ENCODE measurements at places on chromosomes 1 and 21.

DNA sequence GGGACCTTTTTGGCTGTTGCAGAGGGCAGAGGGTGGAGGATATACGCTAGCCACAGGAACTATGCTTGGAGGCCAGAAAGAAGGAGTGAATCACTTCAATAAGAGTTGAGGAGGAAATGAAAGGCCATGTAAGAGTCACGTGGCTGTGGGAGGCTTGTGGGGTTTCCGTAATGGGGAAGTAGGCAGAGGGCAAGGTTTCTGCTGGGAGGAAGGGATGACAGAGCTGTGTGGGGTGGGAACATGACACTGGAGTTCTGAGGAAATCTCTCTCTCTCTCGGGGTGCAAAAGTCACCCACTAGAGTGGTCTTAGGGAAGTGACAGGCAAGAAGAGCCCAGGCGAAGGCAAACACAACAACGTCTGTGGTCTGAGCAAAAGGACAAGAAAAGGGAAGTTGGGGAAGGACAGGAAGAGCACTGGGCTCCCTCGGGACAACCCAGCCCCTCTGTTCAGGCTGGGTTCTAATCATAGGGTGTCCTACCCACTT lies 3.9 kb upstream of the CD1C start:
- DNase-seq, result no peak

DNA sequence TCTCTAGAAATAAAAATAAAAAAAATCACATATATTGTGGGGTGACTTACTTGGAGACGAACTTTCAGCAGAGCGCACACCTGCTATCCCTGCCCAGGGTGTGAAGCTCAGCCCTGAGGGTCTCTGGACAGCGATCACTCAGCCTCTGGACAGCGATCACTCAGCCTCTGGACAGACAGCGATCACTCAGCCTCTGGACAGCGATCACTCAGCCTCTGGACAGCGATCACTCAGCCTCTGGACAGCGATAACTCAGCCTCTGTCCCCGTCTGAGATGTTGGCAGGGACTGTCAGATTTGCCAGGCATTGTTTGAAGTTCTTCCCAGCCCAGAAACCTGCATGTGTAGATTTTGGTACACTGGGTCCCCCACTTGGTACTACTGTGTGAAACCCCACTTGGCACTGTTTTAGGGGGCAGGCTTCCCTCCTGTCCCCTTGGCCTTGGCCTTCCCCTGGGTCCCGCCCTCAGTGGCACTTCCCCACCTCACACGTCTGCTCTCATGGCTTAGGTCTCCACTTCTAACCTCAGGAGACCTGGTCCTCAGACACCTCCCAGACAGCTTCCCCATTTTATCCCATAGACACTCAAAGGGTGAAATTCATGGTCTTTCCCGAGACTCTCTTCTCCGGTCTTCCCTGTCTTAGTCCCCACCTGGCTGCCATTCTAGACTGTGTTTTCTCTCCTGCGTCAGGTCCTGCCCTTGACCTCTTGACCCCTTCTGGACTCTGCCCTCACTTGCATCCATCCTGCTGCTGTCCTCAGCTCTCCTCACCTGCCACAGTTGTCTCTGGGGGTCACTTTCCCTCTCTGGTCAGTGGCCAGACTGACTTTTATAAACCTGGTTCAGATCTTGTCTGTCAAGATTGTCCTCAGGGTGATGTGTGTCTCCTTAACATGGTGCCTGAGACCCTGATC lies 10.2 kb downstream of the PSEN2 start:
- DNase-seq, result no peak

- DNase-seq, result peak; percentile 55
Observed at GRCh38 chr1:230303822-230304221, 122.3 kb downstream of the PGBD5 start.

DNA sequence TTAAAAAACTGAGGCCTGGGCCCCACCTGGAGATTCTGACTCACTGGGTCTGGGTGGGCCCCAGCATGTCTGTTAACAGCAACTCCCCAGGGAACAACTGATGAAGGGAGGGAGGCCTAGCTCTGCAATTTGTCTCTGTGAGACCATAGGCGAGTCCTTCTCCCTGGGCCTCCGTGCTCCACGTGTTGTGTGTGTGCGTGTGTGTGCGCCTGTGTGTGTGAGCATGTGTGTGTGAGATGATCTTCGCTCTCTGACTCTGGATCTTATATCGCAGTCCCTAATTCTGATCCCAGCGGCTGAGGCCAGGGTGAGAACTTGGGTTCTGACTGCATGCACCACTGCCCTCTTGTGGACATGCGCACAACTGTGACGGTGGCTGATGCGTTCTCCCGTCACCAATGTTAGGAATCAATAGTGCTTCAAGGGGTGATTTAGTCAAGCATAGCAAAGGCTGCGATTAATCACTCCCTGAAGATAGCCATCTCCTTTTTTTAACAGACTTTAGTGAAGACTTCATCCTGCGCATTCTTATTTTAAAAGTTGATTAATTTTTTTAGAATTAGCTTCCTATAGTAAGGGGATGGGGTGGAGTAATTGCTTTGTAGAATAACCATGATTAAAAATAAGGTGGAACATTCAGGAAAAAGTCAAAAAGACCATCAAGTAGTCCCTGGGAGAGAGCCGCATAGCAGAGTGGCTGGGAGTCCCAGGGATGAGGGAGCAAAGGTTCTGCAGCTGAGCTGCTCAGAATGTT lies 62.4 kb upstream of the USP24 start:
- DNase-seq, result peak; percentile 35

DNA sequence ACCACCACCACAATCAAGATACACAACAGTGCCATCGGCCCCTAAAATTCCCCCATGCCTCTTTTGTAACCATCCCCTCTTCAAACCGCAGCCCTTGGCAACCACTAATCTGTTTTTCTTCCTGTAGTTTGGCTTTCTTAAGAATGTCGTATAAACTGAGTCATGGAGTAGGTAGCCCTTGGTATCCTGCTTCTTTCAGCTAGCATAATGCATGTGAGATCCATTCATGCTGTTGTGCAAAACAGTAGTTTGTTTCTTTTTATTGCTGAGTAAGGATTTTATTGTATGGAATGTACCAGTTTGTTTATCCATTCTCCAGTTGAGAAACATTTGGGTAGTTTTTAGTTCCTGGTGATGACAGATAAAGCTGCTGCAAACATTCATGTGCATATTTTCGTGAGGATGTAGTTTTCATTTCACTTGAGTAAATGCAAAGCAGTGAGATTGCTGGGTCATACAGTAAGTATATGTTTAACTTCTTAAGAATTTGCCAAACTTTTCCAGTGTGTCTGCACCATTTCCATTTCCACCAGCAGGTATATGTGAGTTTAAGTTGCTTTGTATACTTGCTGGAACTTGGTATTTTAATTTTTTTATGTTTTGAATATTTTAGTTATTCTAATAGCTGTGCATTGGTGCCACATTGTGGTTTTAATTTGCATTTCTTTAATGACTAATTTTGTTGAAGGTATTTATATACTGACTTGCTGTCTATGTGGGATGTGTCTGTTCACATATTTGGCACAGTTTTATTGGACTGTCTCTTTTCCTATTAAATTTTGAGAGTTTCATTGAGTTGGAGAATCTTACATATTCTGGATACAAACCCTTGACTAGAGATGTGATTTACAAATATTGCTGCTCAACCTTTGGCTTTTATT lies 148.4 kb upstream of the MAP1LC3C start:
- DNase-seq, result no peak

- no peak for DNase-seq
Observed at GRCh38 chr1:64546013-64546412, 76.1 kb downstream of the CACHD1 start.

GRCh38 chr1:41954533-41954944 lies 35.8 kb upstream of the HIVEP3 start:
- DNase-seq, result no peak

DNA sequence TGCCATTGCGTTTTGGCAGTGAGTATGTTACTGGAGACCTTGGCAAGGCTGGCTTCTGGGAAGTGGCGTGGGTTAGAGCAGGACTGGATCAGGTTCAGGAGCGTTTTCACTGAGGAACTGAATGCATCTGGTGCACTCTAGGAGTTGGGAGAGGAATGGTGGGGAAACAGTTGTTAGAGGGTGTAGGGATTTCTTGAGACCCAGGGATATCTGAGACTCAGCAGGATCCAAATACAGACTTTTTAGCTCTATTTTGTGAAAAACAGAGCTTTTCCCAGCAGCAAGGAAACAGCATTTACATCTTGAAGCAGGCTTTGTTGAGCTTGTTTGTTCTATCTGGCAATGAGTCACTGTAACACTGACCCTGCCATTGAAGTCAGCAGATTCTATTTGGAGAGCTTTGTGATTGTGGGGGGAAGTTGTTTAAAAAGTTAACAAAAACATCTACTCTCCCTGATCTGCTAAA lies 56.9 kb upstream of the NRIP1 start:
- DNase-seq, result peak; percentile 56

DNA sequence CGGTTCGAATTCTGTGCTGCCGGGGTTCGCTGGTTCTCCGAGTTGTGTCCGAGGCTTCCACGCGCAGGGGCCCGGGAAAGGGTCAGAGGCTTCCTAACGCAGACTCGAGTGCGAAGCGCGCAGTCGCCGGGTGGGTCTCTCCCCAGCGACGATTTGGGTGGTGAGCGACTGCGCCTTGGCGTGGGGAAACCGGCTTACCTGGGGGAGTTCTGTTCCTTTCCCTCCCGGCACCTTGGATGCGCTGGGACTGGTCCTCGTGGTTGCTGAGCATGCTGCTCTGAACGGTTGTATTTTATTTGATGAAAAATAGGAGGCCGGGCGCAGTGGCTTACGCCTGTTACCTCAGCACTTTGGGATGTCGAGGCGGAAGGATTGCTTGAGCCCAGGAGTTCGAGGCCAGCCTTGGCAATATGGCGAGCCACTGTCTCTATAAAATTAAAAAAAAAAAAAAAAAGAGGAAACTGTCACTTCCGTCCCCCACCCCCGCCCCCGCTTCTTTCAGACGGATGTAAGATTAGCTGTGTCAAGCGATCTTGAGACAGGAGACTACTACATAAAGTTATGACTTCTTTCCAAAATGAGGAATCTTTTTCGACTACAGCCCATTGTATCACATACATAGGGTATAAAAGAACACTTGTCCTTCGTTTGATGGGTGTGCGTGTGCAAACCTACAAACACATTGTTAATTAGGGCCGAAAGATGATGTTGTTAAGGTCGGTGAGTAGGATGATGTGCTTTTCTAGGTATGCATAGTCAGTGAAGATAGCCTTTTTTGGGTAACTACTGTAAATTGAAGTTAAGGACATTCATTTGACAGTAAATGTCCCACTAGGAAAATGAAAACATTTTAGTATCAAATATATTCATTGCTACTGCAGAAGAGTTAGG lies at the start of gene CCDC18:
TSS of gene CCDC18 (plus strand) at position 2 of the 891 bp plus-strand sequence. CDS start 2,638 bp downstream, outside the sequence.
- DNase-seq, result peak; percentile 48

DNA sequence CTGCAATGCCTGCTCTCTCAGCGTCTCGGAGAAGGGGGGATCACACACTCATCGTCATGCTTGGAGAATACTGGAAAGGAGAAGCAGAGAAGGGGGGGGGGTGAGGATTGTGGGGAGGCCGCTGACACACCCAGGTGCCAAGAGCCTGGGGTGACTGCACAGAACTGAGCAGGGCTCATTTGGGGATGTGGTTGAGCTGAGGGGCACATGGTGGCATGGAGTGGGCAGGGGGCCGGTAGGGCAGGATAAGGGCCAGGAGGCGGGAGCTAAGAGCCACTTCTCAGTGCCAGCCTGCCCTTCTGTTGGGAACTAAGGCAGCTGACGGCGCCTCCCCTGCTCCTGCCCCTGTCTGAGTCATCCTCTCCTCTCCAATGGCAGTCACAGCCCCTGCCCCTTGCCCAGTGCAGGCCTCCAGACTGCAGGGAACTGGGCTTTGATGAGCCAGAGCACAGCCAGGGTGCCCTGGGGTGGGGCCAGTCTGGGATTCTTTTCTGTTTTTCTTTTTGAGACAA lies 27.2 kb downstream of the MRPL37 start:
- DNase-seq, result no peak

DNA sequence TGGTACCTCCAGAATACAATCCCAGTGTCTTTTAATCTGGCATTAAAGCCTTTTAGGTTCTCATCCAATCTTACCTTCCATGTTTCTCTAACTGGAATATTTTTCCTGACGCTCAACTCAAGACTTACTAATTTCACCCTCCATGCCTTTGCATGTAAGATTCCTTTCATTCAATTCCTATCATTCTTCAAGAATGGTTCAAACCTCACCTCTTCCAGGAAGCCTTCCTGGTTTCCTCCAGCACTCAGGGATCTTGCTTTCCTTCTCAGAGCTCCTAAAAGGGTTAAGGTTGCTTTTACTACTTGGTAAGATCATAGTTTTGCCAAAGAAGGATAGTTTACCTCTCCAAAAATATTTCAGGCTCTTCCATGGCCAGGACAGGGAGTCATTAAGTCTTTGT lies 91.2 kb upstream of the CACNA1E start:
- DNase-seq, result no peak

- DNase-seq, result no peak
Observed at GRCh38 chr1:218718977-218719376, 373.8 kb downstream of the TGFB2 start.
